ENCODE measurements at places on chromosomes 12 and 14. TPM values are rescaled to one million over a fixed set of nuclear protein-coding genes. Genes with fewer than 3 reads are reported as not detected.

SOX5 gene
- total RNA-seq: 2.4 TPM

SERPINA10 gene
- total RNA-seq: not detected

BBOF1 gene
- 4.9 TPM for total RNA-seq

DPPA3 gene
- not detected for total RNA-seq

MUCL1 gene
- not detected for total RNA-seq

CCDC60 gene
- total RNA-seq: not detected

ACVRL1 gene
- 2.6 TPM for total RNA-seq

KCNH3 gene
- not detected for total RNA-seq

SERPINA9 gene
- not detected for total RNA-seq

DNA sequence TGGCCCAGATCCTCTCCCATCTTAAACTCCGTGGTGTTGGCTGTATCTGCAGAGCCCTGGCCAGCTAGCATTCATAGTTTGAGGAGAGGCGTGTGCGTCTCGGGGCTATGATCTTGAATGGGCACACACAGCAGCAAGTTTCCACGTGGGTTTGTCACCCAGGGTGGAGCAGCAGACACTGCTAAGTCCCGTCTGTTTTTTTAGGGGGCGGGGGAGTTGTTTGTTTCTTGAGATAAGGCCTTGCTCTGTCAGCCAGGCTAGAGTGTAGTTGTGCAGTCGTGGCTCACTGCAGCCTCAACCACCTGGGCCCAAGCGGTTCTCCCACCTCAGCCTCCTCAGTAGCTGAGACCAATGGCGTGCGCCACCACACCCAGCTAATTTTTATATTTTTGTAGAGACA is 20.1 kb upstream of the TEX22 start:
- DNase-seq: no peak

GRCh38 chr12:28998662-28999120 is 150.4 kb upstream of the FAR2 start:
- DNase-seq: peak; percentile 0

DNA sequence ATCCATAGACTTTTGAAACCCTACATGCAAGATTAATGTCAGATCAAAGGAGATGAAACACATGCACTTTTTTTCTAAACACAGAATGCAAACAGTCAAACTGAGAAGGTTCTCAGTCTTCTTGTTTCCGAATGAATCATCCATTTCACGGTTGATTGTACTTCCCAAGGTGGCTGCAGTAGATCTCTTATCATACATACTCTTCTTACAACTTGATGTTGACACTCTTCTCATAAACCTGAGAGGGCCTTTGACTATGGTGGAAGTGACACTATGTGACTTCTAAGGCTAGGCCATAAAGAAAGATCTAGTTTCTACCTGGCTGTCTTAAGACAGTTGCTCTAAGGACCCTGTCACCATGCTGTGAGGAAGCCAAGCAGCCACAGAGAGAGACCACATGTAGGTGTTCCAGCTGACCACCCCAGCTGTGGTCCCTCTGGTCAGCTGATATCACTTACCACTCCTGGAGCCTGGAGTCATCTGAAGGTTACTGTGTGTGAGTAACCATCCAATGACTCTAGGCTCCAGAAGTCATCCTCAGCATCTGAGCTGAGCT is 67.2 kb upstream of the HMGA2 start:
- DNase-seq: peak; percentile 23

DNA sequence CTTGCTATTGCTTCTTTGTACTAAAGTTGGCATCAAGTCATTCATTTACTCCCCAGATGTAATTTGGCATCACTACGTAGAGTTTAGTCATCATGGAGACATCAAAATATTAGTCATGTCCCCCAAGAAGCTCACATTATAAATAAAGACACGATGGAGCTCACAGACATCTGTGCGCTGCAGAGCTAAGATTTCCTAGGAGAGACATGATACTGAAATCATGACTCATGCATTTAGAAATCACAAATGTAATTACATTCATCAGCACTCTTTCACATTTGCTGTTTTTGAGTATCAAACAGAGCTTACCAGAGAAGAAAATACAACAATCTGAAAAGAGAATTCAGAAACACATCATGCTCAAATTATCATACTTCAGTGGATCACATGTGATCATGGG is 169.8 kb downstream of the LRIG3 start:
- peak; percentile 97 for DNase-seq

DNA sequence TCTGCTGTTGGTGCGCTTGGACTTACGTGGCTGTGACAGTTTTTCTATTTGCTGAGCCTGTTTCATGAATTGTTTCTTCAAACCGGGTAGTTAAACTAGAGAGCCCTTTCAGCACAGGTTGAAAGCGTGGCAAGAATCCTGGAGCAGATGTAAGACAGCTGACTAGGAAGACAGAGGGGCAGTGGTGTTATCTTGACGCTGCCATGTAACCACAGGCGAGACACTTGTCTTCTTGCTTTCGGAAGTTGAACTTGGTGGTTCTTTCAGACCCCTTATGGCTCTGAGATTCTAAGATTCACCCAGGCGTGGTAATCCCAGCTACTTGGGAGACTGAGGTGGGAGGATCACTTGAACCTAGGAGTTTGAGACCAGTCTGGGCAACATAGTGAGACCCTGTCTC is 4.3 kb downstream of the EMP1 start:
- no peak for DNase-seq

DNA sequence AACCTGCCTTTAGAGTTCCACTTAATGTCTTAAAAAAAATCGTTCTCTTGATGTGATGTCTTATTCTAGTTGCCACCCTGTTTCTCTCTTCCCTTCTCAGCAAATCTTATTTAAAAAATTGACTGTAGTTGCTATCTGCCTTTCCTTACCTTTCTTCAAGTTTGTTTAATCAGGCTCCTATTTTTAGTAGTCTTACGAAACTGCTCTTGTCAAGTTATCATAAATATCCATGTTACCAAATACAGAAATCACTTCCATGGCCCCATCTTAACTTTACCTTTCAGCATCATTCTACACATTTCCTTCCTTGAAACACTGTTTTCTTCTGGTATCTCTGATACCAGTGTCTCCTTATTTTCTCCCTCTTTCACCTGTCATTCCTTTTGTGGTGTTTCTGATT is 227.3 kb downstream of the ERC1 start:
- no peak for DNase-seq

GRCh38 chr12:53287741-53288216 is 7.6 kb upstream of the PFDN5 start:
- DNase-seq: peak; percentile 42

DNA sequence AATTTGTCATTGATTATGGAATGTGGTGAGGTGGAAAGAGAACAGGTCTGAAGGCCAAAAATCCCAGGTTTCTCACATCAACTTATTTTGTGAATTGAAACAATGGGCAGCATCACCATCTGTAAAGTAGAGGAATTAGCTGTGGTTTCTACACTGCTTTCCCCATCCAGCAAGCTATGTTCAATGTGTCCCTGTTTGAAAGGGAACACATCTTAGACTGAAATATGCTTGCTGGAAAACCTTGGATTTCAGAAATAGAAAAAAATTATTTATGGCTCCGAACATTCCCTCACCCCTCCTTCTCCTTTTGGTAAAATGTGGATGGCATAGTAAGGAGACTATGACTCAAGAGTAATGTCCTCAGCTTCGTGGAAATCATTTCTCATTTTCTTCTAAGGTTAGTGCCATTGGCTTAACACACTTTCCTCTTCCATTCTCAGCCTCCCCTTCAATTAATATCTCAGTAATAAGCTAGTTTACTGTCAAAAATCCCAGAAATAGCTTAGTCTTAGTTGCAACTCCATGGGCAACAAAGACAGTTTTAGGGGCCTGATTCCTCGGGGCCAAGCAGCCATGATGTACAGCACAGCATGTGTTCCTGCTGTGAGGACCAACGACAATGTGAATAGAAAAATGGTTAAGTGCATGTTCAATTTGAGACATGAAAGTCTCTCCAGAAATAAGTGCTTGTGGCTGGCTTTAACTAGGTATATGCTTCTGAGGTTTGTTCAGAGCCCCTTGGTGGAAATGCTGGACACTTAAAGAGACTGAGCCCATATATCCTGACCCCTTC is 205.8 kb upstream of the SLC38A2 start:
- DNase-seq: no peak

- no peak for DNase-seq
These were observed 8.8 kb upstream of the A2M start for GRCh38 chr12:9124383-9125031.

DNA sequence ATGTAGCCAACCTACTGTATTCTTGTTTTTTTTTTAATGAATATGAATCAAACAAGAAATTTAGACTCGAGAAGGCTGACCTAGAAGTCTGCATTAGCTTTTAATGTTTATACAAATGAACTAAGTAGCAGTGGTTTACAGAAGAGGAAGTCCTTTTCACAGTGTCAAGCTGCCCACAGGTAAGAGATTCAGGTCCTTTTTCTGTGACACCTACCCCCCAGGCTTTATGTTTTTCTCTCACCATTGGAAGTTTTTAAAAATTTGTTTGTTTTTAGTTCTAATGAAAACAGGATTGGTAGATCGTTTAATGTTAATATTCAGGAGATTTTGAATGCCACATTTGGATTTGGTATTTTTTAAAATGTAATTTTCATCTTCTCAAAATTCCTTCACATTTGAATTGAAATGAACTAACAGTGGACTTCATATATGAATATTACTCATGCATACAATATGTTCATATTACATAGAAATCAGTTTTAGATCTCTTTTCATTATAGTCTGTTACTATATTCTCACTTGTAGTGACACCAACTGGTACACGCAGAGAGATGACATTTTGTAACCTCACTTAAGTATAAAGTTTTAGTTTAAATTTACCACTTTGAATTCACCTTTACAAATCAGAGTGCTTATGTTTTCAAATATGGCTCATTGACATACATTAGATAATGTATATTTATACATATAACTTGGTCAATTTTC is 29.7 kb downstream of the ATF7IP start:
- DNase-seq: no peak

GRCh38 chr14:31536201-31536960 is 24.8 kb upstream of the NUBPL start:
- DNase-seq: peak; percentile 2

DNA sequence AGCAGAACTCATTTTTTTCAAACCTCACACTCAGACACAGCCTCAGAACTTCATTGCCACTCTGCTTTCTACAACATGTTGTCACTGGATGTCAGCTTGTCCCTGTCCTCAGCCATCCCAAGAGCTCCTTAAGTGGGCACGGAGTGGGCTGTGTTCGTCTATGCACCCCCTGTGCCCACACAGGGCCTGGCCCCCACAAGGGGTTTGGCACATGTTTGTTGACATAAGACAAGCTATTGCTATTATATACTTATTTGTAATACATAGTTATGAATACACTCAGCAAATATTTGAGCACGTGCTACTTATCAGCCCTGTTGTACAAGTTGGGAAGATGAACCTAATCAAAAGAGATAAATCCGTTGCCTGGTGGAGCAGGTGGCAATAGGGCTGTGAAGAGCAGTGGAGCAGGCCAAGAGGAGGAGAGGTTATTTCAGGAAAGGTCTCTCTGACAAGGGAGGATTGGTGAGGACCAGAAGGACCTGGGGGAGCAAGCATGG is 4.3 kb upstream of the BDKRB1 start:
- DNase-seq: no peak

GRCh38 chr14:22008766-22009165 is 335.1 kb upstream of the OR4E1 start:
- DNase-seq: no peak

GRCh38 chr12:124877423-124877822 is 13.8 kb upstream of the SCARB1 start:
- no peak for DNase-seq

DNA sequence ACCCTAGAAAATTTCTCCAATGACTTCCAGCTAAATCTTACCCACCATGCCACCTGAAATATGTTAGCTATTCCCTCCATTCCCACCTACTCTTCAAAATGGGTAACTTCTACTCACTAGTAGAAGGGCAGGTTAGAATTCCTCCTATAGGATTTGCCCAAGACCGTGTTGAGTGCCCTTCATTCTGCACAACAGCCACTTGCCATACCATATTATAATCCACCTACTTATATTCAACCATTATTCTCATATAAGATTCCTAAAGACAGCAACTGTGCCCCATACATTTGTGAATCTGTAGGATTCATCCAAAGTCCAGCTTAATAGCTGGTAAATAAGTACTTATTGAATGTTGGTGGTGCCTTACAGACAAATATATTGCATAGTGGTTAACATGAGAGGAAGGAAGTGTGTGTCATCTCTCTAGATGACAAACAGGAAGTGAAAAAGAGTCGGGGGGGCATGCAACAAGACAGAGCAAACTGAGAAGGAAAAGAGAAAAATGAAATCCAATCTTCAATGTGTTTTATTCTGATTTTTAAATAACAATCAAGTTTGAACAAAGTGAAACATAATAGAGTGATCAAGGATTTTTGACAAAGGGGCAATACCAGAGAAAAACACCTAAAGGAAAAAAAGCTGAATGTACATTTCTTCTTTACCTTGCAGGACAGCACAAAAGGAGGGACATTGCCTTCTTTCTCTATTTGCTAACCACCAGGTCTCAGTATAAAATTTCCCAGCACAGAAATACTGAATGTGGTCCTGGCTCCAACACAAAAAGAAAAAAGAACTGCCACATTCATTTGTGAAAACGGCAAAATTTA is 389.3 kb upstream of the USP15 start:
- DNase-seq: no peak

GRCh38 chr14:52061890-52062289 is 7.0 kb downstream of the NID2 start:
- no peak for DNase-seq

GRCh38 chr12:52235822-52236361 is 2.8 kb downstream of the KRT7 start:
- no peak for DNase-seq

DNA sequence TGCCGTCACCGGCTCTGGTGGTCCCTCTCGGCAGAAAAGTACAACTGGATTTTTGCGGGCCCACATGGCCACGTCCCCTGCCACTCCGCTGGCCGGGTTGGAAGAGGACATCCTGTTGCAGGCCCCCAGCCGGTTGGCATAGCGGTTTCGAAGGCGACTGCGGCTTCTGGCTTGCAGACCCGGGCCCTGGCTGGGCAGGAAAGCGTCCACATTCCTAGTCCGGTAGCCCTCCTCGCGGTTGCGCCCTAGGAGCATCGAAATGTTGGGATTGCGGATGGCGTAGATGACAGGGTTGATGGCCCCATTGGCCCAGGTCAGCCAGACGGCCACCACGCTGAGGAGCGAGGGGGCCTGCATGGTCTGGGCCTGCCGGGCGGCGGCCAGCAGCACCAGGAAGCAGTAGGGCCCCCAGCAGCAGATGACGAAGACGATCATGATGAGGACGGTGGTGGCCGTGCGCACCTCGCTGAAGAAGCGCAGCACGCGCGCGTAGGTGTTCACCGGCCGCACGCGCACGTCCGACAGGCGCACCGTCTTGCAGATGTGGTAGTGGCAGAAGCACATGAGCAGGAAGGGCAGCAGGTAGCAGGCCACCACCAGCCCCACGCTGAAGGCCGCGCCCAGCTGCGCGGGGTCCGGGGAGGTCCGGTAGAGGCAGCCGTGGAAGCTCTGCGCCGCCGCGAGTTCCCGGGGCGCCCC is 1.2 kb downstream of the GPR135 start:
- no peak for DNase-seq
